ENCODE measurements at places on chromosomes 6 and 20. TPM values are rescaled to one million over a fixed set of nuclear protein-coding genes. Genes with fewer than 3 reads are reported as not detected.

Gene KIF6
- 0.14 TPM for polyA plus RNA-seq

- DNase-seq = no peak
- H3K4me1 ChIP-seq = peaks cover 28% of the 10 kb centered on the region
- H3K36me3 ChIP-seq = no peaks in the 10 kb centered on the region
- H3K27me3 ChIP-seq = no peaks in the 10 kb centered on the region
- no peak overlapping the region for H3K27ac ChIP-seq
- no peak overlapping the region for H3K4me3 ChIP-seq
Measured at GRCh38 chr6:18266523-18266912, 2.2 kb upstream of the DEK start.

- H3K4me1 ChIP-seq = no peaks in the 10 kb centered on the region
- H3K27ac ChIP-seq = no peak overlapping the region
- H3K4me3 ChIP-seq = no peak overlapping the region
- no peaks in the 10 kb centered on the region for H3K27me3 ChIP-seq
- no peaks in the 10 kb centered on the region for H3K36me3 ChIP-seq
Measured at GRCh38 chr6:119314885-119315272, 34.7 kb downstream of the MAN1A1 start.

DNA sequence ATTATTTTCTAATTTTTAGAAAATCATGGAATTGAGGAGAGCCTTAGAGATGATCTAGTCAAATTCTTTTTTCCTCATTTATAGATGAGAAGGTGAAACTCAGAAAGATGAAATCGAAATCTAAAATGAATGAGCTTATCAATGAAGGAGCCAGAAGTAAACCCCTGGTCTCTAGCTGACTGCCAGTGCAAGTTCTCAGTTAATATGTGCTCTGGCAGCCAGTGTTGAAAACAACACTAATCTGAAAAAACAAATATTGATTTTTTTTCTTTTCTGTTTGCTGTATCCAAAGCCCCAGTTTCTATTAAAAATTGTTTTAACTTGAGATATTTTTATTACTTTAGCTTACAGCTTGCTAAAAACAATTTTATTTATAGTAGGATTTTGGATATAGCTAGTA, 21.5 kb upstream of the PBOV1 start:
- no peak for DNase-seq
- no peaks in the 10 kb centered on the region for H3K36me3 ChIP-seq
- no peak overlapping the region for H3K4me3 ChIP-seq

Gene FBXO5
- polyA plus RNA-seq = 9.0 TPM

DNA sequence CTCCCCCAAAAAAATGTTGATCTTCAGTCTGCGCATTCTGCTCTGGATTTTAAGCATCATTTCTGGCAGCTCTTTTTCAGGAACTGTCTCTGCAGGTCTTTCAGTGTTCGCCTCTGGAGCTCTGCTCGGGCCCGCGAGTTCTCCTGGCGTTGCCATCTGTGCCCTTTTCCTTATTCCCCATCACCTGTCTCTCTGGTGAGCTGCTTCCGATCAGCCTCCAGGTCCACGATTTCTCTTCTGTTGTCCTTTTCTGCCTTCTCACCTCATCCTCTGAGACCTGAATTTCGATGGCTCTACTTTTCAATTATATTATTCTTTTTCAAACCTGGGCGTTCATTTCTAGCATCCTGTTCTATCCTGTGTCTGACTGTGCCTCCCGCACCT, 590 bp upstream of the MAP1LC3A start:
- H3K4me1 ChIP-seq = peaks cover 6% of the 10 kb centered on the region
- DNase-seq = no peak
- peak overlapping the region; percentile 74 for H3K4me3 ChIP-seq
- no peaks in the 10 kb centered on the region for H3K36me3 ChIP-seq

DNA sequence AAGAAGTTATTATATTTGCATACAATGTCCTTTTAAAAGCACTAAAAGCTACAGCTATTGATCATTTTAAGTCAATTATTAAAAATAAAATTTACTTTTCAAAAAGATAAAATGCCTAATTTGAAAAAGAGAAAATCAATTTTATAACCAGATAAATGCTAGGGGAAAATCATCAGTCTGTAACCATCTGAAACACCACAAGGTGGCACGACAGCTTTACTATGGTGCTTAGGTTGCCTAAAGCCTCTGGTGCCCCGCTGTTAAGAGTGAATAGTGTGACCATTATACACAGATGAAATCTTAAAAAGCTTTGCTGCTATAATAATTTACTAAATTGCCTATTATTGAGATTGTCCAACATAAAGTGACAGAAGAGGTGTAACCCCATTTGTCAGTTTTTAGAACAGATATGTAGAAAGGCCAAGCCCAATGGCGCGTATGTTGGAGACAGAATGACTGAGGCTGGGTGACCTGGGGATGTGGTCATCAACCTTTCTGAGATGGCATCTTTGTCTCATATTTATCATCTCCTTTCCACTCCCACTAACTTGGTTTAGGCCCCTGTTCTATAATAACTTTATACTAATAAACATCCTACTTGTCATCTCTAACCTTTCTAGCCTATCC, 100.8 kb downstream of the MOXD1 start:
- H3K4me1 ChIP-seq = no peaks in the 10 kb centered on the region
- DNase-seq = no peak
- H3K27me3 ChIP-seq = no peaks in the 10 kb centered on the region
- H3K4me3 ChIP-seq = no peak overlapping the region

Gene HLA-DMB
- not detected for polyA plus RNA-seq

GRCh38 chr20:34008477-34008876, 14.8 kb downstream of the RALY start:
- no peak for DNase-seq
- no peak overlapping the region for H3K27ac ChIP-seq
- peaks cover 5% of the 10 kb centered on the region for H3K4me1 ChIP-seq

Gene RSPH4A
- polyA plus RNA-seq = 0.12 TPM

Gene DEFB128
- not detected for polyA plus RNA-seq

Gene WFDC10B
- polyA plus RNA-seq = not detected

DNA sequence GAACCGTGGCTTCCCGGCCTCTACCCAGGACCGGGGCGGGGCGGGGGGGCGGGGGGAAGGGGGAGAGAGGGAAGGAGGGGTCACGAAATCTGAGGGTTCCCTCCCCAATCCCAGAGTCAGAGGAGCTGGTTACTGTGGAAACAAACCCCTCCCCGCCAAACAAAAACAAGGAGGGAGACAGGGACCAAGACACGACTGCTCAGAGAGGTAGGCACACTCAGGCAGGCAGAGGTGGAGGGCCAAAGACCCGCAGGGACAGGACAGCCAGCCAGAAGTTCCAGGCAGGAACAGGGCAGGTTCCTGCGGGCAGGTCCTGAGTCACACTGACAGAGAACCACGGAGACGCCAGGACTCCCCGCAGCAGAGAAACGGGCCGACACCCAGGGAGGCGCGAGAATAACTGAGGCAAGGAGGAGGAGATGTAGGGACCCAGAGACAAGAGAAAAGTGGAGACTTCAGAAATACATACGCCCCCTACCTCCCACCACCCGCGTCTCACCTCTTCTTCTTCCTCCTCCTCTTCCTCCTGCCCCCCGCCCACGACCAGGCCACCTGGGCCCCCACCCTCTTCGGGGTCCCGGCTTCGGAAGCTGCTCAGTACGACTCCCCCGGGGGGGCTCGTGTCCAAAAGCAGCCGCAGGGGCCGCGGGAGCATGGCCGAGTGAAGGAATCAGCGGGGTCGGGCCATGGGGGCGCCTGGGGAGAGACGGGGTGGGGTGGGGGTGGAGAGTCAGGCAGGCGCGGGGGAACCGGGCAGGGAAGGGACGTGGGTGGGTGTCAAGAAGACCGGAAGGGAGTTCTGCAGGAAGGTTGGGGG, 578 bp downstream of the RGL2 start:
- peaks cover 18% of the 10 kb centered on the region for H3K36me3 ChIP-seq
- H3K4me1 ChIP-seq = peaks cover 14% of the 10 kb centered on the region
- DNase-seq = no peak
- H3K27ac ChIP-seq = peak overlapping the region; percentile 89

DNA sequence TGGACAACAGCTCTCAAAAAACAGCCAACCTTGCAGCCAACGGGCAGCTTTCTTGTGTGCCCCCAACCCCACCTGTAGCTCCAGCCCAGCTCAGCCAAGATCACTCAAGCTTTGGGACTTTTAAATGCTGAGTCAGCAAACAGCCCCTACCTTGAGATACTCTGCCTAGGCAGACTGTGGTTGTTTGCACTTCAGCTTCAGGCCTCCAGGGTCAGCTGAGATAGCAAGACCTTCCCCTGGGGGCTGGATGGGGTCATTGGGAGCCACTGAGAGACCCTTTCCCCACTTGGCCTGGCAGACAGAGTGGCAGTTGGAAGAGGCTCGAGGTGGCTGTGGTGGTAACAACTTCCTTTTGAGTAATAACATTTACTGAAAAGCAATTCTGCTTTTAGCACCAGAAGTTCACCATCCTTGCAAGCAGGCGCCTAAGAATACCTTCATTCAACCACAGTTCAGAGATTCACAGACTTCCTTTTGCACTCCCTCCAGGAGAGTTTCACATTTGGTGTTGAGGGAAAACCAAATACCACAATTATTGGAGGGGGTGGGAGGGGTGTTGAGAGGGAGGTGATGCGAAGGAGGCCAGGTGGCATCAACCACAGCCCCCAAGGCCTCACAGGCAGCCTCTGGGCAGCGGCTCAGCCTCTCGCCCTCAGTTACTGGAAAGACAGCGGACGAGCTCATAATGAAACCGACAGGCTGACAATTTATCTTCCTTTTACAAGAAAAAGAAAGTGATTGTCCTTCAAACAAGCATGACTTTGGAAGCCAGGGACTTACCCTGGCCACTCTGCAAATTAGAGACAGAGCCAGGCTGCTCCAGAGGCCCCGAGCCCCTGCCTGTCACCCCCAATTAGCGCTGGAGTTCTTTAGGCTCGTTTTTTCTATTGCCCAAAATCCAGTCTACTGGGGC, 148.1 kb downstream of the CEBPB start:
- no peak overlapping the region for H3K4me3 ChIP-seq

DNA sequence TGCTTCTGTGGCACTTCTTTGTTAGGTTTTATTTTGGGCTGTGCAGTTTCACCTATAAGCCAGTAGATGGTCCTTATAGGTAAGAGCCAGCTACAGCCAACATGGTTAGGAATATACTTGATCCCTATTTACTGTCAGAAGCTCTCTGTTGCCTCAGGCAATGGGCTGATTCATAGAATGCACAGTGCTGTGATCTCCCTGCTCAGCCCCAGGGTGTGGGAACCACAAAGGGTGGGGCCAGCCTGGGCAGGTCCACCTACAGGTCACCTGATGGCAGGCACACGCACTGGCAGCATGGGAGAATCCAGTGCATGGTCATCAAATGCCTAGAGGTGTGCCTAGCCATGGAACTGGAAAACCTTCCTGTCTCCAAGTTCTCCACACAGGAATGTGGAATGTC, 191.9 kb downstream of the MOXD1 start:
- H3K36me3 ChIP-seq = no peaks in the 10 kb centered on the region
- H3K4me3 ChIP-seq = no peak overlapping the region
- H3K27me3 ChIP-seq = no peaks in the 10 kb centered on the region
- peak; percentile 90 for DNase-seq
- no peak overlapping the region for H3K27ac ChIP-seq

Gene FOXF2
- 0.34 TPM for polyA plus RNA-seq

DNA sequence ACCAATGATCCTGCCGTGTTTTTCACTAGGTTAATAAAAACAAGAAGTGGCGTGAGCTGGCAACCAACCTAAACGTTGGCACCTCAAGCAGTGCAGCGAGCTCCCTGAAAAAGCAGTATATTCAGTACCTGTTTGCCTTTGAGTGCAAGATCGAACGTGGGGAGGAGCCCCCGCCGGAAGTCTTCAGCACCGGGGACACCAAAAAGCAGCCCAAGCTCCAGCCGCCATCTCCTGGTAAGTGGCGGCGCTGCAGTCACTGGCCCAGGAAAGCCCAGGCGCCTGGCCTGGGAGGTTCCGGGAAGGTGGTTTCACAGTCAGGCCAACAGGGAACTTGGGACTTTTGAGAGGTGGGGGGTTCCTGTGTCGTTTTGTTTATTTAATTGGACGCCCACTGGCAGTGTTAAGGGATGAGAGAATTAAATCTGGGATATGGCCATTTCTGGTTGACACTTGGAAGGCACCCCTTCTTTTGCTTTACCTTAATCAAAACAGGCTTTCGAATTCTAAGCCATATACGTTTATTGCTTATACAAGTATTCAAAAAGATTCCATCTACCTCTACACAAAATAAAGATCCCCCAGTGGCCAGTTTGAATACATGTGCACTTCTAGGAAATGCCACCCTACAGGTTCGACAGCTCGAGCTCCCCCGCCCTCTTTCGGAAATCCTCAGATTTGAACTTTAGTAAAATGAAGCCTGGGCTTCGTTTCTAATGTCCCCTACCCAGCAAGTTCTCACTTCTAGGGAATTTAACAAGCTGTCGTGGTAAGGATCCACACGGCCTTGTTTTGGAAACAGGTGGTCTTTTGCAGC, 138.9 kb downstream of the TMEM242 start:
- peaks cover 19% of the 10 kb centered on the region for H3K4me1 ChIP-seq
- DNase-seq = peak; percentile 4
- H3K4me3 ChIP-seq = no peak overlapping the region
- H3K36me3 ChIP-seq = peaks cover 5% of the 10 kb centered on the region
- H3K27me3 ChIP-seq = no peaks in the 10 kb centered on the region

DNA sequence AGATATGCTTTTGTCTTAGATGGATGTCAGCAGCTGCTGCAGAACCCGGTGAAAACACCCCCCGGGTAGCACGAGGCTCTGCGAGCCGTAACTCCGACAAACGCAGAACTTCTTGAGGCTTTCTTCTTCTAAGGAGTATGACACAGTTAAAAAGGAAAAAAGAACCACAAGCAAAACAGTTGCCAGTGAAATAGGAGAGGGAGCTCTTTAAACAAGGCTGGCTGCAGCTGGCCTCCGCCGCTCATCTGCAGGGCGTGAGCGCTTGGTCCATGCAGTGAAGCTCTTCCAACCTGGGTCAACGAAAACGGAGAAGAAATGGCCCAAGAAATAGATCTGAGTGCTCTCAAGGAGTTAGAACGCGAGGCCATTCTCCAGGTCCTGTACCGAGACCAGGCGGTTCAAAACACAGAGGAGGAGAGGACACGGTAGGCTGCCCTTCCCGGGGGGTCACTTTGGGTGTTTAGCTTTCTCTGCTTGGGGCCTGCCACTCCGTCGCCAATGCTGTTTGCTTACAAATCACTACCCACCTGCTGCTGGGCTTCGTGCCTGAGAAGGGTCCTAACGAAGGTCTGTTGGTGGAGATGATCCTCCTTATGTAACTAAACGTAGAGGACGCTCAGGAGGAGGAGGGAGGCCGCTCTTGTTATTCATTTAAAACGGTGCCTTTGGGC, 13.2 kb downstream of the SYTL3 start:
- H3K36me3 ChIP-seq = no peaks in the 10 kb centered on the region
- H3K27ac ChIP-seq = no peak overlapping the region
- no peak for DNase-seq
- H3K4me1 ChIP-seq = peaks cover 16% of the 10 kb centered on the region
- H3K27me3 ChIP-seq = no peaks in the 10 kb centered on the region
- H3K4me3 ChIP-seq = no peak overlapping the region

Gene ETV7
- 0.25 TPM for polyA plus RNA-seq

Gene TPMT
- polyA plus RNA-seq = 25.1 TPM

DNA sequence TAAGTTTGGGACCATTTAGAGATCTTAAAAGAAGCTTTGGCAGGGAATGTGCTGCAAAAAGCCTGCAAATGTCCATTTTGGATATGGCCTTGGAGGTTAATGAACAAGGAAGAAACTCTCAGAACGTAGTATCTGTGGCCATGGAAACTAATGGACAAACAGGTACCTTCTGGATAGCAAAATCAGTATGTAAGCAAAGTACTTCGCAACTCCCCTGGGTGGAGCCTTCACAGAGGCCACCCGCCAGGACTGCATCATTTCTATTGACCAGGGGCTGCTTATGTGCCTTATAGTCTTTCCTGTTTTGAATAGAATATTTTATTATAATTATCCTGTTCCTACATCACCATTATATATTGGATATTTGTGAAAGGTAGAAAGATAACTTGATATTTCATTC, 510.8 kb upstream of the SYNCRIP start:
- DNase-seq = no peak
- no peaks in the 10 kb centered on the region for H3K27me3 ChIP-seq
- no peak overlapping the region for H3K4me3 ChIP-seq
- H3K36me3 ChIP-seq = no peaks in the 10 kb centered on the region
- no peak overlapping the region for H3K27ac ChIP-seq
- no peaks in the 10 kb centered on the region for H3K4me1 ChIP-seq
